Activated CD4-positive, alpha-beta T cell treated with anti-CD3 and anti-CD28 coated beads, Interleukin-10, Interleukin-2, amounts not matched to agents 100 ng/mL and 50 ng/mL, durations not matched to agents 16 hours and 8 hours (primary cell): ENCODE measurements at places on chromosomes 6 and 20.

- no peak for DNase-seq
Measured at GRCh38 chr6:148223424-148223842, 119.2 kb upstream of the SASH1 start.

DNA sequence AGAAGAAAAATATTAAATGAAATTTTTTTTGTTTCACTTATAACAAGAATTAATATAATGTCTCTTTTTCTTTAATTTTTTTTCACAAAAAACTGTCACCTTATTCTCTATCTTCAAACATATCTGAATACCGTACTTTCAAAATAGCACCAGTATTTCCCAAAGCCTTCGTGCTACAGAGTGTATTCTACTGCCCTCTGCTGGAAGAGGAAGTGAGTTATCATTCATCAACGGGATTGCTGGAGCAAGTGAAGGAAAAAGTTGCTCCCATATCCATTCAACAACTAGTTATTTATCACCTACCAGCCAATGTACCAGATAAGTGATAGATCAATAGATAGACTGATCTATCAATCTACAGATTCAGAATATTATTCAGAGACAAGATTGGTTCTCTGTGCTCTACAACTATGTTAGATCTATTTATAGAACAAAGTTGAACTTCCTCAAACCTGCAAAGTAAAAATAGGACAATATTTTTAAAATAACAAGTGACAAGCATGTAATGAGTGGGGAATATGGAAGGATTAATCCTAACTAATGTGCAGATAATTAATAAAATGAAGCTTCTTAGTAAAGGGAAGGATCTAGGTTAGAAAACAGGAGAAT is 26.7 kb upstream of the TFAP2B start:
- peak; percentile 40 for DNase-seq

- DNase-seq, result no peak
Measured at GRCh38 chr20:1182106-1182505, 2.7 kb downstream of the TMEM74B start.

GRCh38 chr6:28269492-28269891 is 2.5 kb downstream of the ZSCAN26 start:
- peak; percentile 74 for DNase-seq

DNA sequence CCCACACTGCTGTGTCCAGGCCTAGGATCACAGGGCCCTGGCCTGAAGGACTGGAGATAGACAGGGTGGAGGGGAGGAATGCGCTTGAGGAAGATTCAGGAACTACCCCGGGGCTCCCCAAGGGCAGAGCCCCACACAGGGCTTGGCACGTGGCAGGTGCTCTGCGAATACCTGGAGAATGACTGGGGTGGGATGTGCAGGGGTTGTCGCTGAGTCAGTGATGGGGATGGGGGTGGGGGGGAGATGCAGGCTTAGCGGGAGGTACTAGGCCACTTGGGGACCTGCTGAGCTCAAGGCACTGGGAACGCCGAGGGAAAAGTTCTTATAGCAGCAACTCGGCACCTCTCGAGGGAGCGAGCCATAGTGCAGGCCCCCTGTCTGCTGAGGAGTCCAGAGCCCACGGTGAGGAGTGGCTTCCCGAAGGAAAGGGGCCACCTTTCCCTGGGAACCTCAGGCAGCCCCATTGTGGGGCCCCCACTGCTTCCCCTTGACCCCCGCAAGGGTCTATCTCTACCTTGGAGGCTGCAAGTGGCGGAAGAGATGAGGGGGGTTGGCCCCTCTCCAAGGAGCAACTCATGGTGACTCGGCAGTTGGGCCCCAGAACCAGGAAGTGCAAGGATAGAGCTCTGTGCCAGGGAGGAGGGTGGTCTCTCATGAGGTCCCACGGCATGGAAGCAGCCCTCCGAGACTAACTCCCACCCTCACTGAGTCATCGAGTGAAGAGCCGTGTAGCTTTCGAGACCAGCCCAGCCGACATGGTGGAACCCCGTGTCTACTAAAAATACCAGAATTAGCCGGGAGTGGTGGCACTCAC is 33.1 kb downstream of the SRC start:
- DNase-seq, result no peak

- DNase-seq, result no peak
Measured at GRCh38 chr6:167653561-167653960, 173.2 kb upstream of the AFDN start.

DNA sequence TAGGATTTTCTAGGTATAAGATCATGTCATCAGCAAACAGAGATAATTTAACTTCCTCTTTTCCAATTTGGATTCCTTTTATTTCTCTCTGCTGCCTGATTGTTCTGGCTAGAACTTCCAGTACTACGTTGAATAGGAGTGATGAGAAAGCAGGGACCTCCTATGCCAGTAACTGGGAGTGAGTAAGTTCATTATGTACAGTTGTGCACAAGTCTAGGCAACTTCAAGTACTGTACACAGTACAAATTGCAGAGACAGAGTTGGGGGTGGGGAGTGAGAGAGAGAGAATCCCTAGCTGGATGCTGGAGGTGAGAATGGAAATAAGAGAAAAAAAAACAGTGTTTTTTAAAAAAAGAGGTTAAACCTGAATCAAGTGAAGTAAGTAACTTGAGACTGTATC is 210.2 kb downstream of the MMUT start:
- DNase-seq, result no peak

- no peak for DNase-seq
Measured at GRCh38 chr6:14968056-14968637, 277.7 kb upstream of the JARID2 start.

- no peak for DNase-seq
Measured at GRCh38 chr6:30687659-30688431, 1.4 kb upstream of the PPP1R18 start.

DNA sequence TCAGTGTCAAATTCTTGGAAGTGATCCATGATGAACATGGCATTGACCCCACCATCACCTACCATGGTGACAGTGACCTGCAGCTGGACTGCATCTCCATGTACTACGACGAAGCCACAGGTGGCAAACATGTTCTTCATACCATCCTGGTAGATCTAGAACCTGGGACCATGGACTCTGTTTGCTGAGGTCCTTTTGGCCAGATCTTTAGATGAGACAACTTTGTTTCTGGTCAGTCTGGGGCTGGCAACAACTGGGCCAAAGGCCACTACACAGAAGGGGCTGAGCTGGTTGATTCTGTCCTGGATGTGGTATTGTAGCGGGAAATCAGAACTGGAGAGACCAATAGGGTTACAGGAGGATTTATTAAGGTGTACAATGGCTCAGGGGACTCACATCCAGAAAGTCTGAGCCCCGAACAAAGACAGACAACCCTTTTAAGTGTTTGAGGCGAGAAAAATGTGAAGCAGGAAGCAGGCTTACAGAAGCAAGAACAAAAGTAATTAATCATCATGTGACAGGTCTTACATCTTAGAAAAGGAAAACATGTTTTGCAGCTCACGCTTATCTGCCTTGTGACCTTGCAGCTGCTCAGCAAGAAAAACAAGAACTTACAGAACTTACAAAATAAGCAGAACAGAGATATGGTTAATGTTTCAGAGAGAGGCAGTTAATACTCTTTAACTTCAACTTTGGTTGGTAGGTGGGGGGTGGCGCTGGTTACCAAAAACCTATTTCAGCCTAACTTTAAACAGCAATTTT is 58.8 kb upstream of the MOCS1 start:
- DNase-seq, result no peak

DNA sequence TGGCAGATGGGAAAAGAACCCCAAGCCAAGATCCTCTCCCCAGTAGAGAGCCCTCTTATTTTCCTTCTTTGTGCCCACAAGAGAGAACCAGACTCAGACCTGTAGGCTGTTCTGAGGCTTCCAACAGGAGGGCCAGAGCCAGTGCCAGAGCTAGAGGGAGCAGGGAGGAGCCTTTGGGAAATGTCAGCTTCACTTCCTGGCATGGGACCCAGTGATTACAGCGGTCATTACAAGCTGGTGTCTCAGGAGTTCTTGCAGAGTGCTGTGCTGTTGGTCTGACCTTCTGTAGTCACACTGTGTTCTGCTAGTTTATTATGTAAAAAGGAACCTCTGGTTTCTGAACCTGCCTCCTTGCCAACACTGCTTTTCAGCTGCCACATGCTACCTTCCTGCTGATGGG is 38.9 kb downstream of the STK35 start:
- no peak for DNase-seq

DNA sequence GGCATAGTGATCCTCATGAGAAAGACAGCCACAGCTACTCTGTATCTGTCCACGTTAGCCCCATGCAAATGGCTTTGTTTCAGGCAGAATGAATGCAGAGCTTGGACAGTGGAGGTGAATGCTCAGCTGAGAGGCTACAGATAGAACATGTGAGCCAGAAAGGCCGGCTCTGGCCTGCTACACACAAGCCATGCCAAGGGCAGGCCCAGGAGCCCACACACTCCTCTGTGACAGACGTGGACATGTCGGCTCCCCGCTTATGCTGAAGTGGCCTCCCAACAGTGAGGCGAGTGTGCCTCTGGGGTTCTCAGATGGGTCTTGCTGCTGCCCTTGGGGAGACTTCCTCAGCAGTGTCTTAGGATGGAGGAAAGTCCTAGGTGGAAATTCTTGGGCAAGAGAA is 159.6 kb downstream of the SYNDIG1 start:
- DNase-seq, result no peak

DNA sequence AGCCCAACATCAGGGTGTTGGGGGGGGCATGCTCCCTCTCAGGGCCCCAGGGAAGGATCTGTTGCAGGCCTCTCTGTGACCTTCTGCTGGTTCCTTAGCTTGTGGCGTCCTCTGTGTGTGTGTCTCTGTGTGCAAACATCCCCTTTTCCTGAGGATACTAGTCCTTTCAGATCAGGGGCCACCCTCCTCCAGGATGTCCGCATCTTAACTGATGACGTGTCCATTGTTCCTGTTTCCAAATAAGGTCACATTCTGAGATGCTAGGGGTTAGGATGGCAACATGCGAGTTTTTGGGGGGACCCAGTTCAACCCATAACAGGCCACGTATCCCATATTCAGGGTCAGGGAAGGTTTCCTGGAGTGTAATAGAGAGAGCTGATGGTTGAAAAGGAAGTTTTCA is 40.9 kb downstream of the GMPR start:
- no peak for DNase-seq

DNA sequence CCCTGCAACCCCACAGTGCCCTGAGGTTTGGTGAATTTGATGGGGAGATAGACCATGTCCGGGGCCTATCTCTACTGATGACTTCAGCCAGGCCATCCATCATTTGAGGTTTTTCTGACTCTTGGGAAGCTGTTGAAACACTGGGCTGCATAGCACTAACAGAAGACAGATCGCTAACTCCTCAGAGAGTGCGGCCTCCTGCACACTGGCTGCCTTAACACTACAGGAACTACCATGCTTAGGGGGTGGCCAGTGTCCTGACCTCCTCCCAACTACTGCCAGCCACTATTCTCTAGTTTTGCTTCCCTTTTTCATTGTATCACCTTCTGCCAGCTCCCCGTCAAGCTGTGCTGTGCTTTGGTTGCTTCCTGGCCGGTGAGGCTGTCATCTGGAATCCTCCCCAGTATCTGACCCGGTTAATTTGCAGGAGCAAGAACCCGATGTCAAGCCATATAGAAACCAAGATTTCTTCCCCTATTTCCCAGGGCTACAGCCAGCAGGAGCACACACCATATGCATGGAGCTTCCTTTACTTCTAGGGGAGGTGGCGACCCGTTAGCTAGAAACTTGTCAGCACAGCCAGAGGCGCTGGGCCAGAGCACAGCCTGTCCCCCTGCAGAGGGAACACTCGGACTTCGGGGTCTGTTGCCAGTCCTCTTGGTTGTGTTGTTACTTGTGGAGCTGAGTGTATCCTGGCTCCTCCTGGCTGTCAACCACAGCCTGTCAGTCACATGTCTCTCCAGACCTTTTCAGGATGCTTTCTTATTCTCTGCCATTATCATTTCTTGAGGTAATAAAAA is 57.3 kb upstream of the TRAF3IP2 start:
- no peak for DNase-seq

GRCh38 chr20:58401162-58401561 is 12.1 kb downstream of the VAPB start:
- DNase-seq, result no peak

DNA sequence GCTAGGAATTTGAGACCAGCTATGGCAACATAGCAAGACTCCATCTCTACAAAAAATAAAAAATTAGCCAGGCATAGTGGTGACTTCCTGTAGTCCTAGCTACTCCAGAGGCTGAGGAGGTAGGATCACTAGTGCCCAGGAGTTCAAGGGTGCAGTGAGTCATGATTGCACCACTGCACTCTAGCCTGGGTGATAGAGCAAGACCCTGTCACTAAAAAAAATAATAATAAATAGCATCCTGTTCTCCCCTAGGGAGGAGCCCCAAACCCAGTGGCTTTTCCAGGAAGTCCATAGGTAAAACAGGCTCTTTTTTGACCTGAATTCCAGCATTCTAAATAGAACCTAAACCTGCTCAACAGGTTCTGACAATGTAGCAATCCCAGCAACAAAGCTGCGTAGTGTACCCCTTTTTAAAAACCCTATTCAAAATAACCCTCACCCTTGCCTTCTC is 192.0 kb downstream of the ALDH8A1 start:
- DNase-seq, result no peak

- DNase-seq, result no peak
Measured at GRCh38 chr6:45780523-45780922, 235.1 kb downstream of the CLIC5 start.

DNA sequence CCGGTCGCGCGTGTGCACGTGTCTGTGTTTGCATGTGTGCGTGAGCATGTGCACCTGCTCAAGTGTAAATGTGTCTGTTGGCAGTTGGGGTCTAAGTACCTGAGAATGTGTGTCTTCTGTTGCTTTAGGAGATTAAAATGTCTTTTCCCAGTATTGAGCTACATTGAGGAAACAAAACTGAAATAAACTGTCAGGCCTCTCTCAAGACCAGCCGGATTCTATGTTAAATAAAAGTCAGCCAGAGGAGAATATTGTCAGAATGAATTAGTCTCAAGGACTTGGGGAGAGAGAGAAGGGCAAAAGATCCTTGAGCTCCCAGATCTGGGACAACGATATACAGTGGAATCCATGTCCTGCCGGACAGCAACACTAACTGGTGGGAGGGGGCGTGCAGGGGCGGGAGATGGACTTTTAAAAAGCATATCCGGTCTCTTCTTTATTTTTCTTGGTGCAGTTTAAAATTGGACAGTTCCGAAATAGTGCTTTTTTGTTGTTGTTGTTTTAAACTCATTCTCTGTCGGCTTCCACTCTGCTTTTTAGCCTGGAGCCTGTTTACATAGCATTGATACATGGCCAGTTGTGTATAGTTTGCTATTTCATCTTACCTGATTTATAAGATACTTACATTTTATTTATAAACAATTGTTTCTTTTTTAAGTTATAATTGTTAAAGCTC is 3.3 kb upstream of the TBX18 start:
- DNase-seq, result no peak

DNA sequence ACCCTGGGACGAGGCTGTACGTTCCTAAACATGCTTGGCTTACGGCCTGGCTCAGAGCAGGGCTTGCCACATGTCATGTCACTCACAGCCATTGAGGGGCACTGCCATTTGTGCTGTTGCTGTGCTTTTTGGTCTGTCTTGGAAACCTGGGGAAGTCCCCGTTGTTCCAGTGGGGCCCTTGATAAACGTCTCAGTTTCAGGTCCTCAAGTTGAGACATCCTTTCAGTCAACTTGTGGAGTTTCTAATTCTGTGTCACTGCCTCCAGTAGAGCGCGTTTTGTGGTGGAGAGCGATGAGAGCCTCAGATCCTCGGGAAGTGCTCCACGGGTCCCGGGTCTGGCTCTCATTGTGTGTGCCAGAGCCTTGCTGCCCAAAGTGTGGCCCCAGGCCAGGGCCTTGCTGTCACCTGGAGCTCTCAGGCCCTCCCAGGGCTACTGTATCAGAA is 43.0 kb upstream of the CCR6 start:
- peak; percentile 85 for DNase-seq

- no peak for DNase-seq
Measured at GRCh38 chr20:42923348-42923918, 266.3 kb downstream of the PTPRT start.

GRCh38 chr6:14848019-14848418 is 397.9 kb upstream of the JARID2 start:
- DNase-seq, result no peak

- DNase-seq, result no peak
Measured at GRCh38 chr20:20608041-20608440, 104.4 kb downstream of the RALGAPA2 start.
